ENCODE measurements at places on chromosomes 1 and 21. TPM values are rescaled to one million over a fixed set of nuclear protein-coding genes. Genes with fewer than 3 reads are reported as not detected.

NTNG1 gene
- polyA plus RNA-seq, result not detected

- DNase-seq, result no peak
Observed at GRCh38 chr1:106705971-106706370, 350.5 kb upstream of the PRMT6 start.

CREB3L4 gene
- polyA plus RNA-seq, result 5.0 TPM

DNA sequence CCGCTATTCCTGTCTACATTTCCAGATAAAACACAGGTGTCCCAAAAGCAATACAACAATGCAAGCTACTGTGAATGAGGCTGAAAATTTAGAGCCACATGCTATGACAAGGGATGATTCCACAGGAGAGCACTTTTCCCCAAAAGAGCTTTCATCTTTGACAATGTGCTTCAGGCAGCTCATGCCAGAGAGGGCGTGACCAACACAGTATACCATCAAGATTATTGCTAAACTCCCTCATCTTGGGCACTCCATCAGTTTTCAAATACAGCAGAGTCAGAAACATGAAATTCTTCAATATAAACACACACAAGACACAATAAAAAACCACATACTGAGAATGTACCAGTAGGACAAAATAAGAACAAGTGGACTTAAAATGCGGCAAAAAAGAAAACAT lies 6.7 kb downstream of the GON4L start:
- no peak for DNase-seq

NES gene
- polyA plus RNA-seq, result not detected

DNA sequence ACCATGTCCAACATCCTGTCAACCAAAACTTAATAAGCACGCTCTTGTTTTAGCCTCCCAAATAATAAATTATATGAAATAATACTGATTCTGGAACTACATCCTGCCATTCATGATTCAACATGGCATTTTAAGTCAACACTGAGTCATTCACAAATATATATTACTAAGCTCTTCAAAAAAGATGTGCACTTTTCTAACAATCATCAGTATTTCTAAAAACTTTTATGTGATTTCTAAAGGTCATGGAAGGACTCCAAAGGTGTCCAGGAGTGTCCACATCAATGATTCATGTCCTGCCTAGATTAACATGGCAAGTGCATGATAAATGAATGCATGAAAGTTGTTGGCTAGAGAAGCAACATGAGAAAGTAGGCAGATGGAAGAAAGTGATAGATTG lies 51.6 kb downstream of the NEGR1 start:
- DNase-seq, result no peak

- no peak for DNase-seq
Observed at GRCh38 chr1:13495186-13495585, 18.6 kb downstream of the LRRC38 start.

- DNase-seq, result no peak
Observed at GRCh38 chr1:64929221-64929620, 37.1 kb downstream of the JAK1 start.

DNA sequence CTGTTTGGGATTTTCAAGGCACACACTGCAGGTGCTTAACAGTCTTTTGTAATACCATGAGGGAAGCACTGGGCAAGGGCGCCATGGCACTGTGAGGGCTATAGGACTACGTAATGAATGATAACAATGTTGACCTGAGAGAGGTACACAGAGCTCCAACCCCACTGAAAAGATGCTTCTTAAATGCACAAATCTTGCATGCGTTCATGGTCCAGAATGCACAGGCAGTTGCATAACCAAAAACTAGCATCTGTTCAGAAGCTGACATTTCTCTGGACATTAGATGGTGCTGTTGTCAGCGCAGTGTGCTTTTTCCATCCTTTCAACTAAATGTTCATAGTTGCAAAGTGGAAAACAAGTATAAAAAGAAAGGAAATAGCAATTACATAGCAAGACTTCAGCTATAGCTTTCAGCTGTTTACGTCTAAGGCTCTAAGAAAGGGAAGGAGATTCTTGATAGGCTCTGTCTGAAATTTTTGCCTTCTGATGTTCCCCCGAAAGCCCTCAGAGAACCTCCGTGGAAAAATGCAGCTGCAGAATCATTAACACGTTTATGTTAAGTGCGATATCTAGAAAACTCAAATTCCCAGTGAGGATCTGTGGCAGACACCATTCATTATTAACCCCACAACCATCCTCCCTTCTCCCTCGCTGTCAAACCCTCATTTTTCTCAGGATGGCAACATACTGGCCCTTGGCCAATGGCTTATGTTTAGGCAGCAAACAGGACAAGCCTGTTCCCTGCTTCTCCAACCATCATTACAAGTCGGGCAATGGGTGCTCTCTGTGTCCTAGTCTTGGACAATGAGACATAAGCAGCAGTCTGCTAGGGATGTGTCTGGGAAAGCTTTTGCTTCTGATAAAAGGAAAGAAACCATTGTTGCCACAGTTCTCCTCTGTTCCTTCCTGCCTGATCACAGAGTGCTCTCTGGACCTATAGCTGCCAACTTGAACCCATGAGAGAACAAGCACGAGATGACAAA lies 8.2 kb upstream of the TARBP1 start:
- peak; percentile 54 for DNase-seq

DNA sequence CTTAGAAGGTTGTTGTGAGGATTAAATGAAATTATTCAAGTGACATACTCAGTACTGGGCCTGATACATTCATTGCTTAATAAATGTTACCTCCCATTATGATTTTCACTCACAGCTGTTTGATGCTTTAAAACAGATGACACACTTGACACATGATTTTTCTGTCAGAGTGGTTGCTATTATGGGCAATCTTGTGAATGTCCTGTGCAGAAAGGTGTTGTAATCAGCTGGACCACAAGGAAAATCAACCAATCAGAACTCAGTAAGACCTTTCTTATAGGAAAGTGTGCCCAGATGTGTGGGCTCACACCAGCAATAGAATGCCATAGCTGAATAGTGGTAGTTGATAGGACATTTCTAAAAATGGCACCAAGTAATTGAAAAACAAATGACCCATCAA lies 23.5 kb downstream of the GJA5 start:
- no peak for DNase-seq

DNA sequence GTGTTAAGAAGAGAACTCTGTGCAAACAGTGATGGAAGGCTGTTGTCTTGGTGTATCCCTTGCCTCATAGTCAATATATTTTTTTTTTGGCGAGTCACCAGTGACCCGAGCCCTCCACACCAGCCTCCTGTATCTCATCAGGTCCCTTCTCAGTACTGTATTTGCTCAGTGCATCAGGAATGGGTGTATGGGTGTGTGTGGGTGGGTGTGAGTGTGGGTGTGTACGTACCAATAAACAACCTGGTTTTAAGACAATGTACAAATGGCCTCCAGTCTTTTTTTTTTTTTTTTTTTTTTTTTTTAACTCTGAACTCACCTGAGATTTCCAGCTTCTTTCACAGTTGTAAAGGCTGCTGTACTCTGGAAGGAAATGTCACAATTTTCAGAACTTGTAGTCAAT lies 7.3 kb downstream of the MYOG start:
- no peak for DNase-seq

- no peak for DNase-seq
Observed at GRCh38 chr1:119713039-119713748, 1.5 kb downstream of the PHGDH start.

- no peak for DNase-seq
Observed at GRCh38 chr1:61818992-61819391, 76.7 kb downstream of the PATJ start.

TOMM40L gene
- polyA plus RNA-seq, result 5.2 TPM

SPRR3 gene
- not detected for polyA plus RNA-seq

- DNase-seq, result peak; percentile 32
Observed at GRCh38 chr1:54052431-54052933, 522 bp downstream of the TMEM59 start.

DNA sequence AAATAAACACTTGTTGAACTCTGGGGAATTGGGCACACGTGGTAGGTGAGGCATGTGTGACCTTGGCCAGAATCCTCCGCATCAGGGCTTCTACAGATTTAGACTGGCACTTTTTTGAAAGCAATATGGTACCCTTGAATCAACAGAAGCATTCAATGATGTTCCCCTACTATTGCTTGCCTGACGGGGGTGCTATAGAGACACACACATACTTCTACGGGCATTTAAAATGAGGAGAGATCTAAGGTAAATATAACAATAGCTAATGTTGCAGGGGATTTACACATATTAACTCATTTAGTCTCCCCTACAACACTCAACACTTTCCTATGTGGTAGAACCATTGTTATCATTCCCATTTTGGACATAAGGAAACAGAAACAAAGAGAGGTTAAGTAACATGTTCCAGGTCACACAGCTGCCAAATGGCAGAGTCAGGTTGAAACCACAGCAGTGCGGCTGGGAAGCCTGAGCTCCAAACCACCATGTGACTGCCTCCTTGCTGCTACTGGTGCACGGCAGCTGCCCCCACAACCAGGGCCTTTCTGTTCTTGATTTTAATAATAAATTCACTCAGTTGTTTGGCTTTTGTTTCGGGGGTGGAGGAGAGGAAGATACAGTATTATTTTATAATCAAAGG lies 147.4 kb downstream of the ZNF281 start:
- no peak for DNase-seq

GRCh38 chr1:196654271-196654670 lies 2.4 kb downstream of the CFH start:
- DNase-seq, result no peak

DNA sequence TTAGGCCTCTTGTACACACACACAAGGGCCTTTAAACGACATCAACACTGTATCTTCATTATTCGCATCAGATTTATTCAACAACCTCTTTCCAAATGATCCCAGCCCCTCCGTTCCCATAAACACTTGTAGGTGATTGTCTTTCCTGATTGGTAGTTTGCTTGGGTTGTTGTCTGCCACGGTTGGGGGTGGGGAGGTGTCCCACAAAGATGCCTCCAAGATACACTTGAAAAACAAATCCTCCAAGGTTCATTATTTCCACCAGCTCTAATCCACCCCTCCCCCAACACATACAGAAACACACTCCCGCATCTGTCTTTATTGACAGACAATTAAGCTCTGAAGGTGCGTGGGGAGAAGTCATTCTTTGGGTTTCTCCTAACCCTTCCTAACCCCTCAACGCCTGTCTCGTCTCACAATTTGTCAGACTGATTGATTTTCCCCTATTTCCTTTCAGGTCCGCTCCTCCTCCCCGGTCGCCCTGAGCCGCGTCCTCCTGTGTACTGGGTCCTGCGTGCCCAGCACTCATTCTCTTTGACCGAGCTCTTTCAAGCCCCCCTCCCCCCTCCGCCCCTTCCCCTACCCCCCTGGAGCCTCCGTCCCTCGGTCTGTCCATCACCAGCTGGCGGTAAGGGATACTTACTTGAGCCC lies 1.4 kb downstream of the WDR26 start:
- no peak for DNase-seq

CDC20 gene
- polyA plus RNA-seq, result not detected

GRCh38 chr1:186993996-186994395 lies 165.2 kb downstream of the PLA2G4A start:
- DNase-seq, result no peak

- DNase-seq, result no peak
Observed at GRCh38 chr1:208413006-208413405, 168.8 kb upstream of the PLXNA2 start.

UBL4B gene
- not detected for polyA plus RNA-seq

GRCh38 chr1:23953020-23953419 lies 6.6 kb upstream of the PNRC2 start:
- no peak for DNase-seq

DONSON gene
- 0.94 TPM for polyA plus RNA-seq
